ENCODE measurements at places on chromosomes 11 and 22.
A peak's percentile ranks its signal among the peaks of the same experiment; 100 is the strongest.

DNA sequence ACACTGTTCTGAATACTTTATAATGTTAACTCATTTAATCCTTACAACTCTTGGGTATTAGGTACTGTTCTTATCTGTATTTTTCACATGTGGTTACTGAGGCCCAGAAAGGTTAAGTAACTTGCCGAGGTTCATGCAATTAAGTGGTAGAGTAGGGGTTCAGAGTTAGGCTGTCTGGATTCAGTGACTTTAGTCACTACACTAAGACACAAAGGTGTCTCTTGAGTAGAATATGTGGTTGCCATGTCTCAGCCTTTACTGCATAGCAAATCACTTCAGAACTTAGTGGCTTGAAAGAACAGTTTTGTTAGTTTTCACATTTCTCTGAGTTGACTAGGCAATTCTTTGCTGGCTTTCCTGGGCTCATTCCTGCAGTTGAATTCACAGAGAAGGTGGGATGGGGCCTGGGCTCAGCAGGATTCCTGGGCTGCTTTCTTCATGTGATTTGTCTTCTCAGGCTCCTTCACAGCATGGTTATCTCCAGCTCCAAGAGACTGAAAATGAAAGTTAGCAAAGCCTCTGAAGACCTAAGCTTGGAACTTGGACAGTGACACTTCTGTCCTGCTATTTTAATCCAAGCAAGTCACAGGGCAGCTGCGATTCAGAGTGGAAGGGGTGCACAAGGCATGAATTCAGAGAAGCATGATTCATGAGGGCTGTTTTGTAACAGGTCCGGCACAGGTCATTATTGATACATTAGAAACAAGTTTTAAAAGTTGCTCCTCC, 68.3 kb downstream of the SPECC1L start:
- H3K4me1 ChIP-seq: peaks cover 34% of the 10 kb centered on the region
- H3K4me3 ChIP-seq: peak overlapping the region; percentile 23
- DNase-seq: peak; percentile 35
- no peaks in the 10 kb centered on the region for H3K27me3 ChIP-seq

DNA sequence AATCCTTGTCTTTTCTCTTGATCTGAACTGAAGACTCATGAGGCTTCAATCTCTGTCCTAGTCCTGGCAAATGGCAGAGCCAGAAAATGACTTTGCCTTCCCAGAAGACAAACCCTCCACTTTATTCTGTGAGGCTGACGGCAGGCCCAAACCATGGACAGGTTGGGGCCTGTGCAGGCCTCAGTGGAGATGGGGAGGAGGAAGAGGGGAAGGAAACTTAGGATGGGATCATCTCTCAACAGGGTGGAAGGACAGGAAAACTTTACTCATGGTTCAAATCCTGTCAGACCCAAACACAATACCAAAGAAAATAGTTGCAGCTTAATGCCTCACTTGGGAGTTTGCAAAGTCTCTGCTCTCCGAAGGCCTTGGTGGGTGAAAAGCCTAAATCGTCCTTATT, 9.8 kb downstream of the RPL27A start:
- H3K4me3 ChIP-seq: no peak overlapping the region
- H3K27me3 ChIP-seq: no peaks in the 10 kb centered on the region
- DNase-seq: no peak

DNA sequence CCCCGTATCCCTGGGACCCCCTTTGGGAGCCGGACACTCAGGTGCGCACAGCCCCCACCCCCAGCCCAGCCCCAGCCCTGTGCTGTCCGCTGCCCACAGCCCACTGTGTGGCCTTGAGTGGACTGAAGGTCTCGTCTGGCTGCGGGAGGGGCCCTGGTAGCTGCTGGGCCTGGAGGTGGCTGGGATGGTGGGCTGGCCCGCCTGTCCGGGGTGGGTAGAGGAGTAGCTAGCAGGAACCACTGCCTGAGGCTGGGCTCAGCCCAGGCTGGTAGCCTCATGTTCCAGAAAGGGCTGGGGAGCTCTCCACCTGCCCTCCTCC, 4.6 kb upstream of the MUC6 start:
- no peaks in the 10 kb centered on the region for H3K27me3 ChIP-seq
- no peak for DNase-seq
- no peak overlapping the region for H3K27ac ChIP-seq
- H3K4me3 ChIP-seq: no peak overlapping the region
- H3K4me1 ChIP-seq: no peaks in the 10 kb centered on the region

GRCh38 chr11:93908689-93909088, 58.3 kb upstream of the VSTM5 start:
- peak; percentile 19 for DNase-seq
- H3K27me3 ChIP-seq: no peaks in the 10 kb centered on the region
- H3K36me3 ChIP-seq: no peaks in the 10 kb centered on the region
- H3K27ac ChIP-seq: no peak overlapping the region
- no peak overlapping the region for H3K4me3 ChIP-seq
